ENCODE measurements at places on chromosomes 1 and 21.
A peak's percentile ranks its signal among the peaks of the same experiment; 100 is the strongest.

DNA sequence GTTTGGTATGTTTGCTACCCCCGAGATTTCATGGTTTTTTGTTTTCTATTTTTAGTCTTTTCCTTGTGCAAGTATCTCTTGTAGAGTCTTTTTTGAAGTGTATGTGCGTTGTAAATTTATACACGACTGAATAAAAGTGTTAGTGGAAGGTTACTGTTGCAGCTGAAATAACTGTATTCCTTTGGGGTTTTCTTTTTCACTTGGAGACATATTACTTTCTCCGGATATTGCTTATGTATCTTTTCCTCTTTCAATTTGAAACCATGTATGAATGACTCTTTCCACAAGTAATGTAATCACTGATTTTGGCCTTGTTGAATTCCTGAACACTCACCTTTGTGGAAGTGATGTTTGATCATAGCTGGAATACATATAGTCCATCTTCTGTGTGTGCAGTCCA is 956 bp downstream of the URB2 start:
- H3K4me1 ChIP-seq: no peaks in the 10 kb centered on the region
- no peaks in the 10 kb centered on the region for H3K36me3 ChIP-seq
- H3K4me3 ChIP-seq: peak overlapping the region; percentile 95

DNA sequence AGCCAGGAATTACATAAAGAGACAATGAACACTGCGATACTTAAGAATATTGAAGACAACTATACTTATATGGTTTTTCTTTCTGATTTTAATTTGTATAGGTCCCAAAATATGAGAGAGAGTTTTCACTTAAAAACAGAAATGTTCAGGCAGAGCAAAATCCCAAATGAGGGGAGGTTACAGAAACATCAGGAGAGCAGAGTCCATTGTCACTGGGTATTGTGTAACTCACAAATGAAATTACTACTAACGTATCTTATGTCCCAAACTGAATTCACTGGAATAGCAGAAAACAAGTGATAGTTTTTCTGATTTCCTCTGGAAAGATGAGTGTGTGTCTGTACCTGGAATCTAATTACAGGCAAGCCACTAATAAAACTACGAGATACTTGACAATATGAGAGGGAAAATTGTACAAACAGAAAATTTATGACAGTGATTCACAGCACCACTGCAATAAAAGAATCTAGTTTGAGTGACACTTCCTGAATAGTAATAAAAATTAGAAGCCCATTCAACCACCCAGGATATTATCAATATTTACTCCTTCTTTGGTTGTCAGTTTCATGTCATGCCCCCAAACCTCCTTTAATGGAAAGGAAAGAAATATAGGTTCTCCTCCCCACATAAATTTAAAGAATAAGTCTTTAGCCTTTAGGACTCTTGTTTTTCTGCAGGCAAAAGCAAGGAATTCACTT is 522.6 kb downstream of the ADGRL2 start:
- DNase-seq: no peak
- no peak overlapping the region for H3K27ac ChIP-seq
- no peaks in the 10 kb centered on the region for H3K27me3 ChIP-seq
- H3K4me1 ChIP-seq: no peaks in the 10 kb centered on the region
- H3K4me3 ChIP-seq: no peak overlapping the region

GRCh38 chr1:153432874-153433681 is 16.8 kb downstream of the S100A7A start:
- H3K27ac ChIP-seq: no peak overlapping the region
- no peaks in the 10 kb centered on the region for H3K36me3 ChIP-seq
- no peak for DNase-seq
- H3K4me3 ChIP-seq: no peak overlapping the region
- H3K4me1 ChIP-seq: no peaks in the 10 kb centered on the region

- peak overlapping the region; percentile 56 for H3K27ac ChIP-seq
- H3K4me3 ChIP-seq: no peak overlapping the region
- DNase-seq: no peak
- H3K4me1 ChIP-seq: no peaks in the 10 kb centered on the region
- no peaks in the 10 kb centered on the region for H3K27me3 ChIP-seq
- no peaks in the 10 kb centered on the region for H3K36me3 ChIP-seq
Measured at GRCh38 chr1:88961647-88962275, 30.7 kb downstream of the KYAT3 start.

DNA sequence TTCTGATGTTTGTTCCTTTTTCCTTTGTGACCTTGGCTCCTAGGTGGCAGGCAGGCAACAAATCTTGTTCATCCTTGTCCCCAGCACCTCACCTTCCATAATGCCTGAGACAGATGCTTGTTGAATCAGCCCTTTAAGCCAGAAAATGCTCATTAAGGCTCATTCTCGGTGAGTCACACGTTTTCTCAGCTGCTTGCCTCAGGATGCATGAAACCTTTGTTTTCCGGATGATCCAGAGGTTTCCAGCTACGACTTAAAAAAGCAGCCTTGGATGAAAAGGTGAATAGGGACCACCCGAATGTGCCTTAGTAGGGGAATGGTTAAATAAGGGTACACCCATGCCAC is 4.6 kb upstream of the ATP13A2 start:
- DNase-seq: no peak
- no peaks in the 10 kb centered on the region for H3K36me3 ChIP-seq
- H3K27ac ChIP-seq: no peak overlapping the region
- H3K4me3 ChIP-seq: no peak overlapping the region

Data from pancreas (tissue), 10 donors.